Activated T-helper 2 cell treated with anti-CD3 and anti-CD28 coated beads, Interferon-gamma antibody, Interleukin-2, Interleukin-4, amounts not matched to agents 10 μg/mL and 5 μg/mL and 100 μg/mL, durations not matched to agents 14 hours and 24 hours and 36 hours (primary cell): ENCODE measurements at places on chromosomes 3 and 15. TPM values are rescaled to one million over a fixed set of nuclear protein-coding genes. Genes with fewer than 3 reads are reported as not detected.

Gene GPR156
- not detected in 2 replicates for total RNA-seq

Gene LCMT2
- 15.7 and 16.8 TPM in 2 replicates for total RNA-seq

Gene KBTBD13
- total RNA-seq = not detected in 2 replicates

Gene NPAP1
- total RNA-seq = not detected in 2 replicates

GRCh38 chr3:167783781-167784180 lies 48.3 kb downstream of the SERPINI1 start:
- no peak for DNase-seq

- no peak for DNase-seq
Observed at GRCh38 chr15:74364936-74365597, 2.4 kb downstream of the CYP11A1 start.
